Right lung (tissue), 10 donors: ENCODE measurements at places on chromosomes 5 and 9.

GRCh38 chr5:52148679-52149078 lies 639.0 kb upstream of the ITGA1 start:
- DNase-seq: no peak

DNA sequence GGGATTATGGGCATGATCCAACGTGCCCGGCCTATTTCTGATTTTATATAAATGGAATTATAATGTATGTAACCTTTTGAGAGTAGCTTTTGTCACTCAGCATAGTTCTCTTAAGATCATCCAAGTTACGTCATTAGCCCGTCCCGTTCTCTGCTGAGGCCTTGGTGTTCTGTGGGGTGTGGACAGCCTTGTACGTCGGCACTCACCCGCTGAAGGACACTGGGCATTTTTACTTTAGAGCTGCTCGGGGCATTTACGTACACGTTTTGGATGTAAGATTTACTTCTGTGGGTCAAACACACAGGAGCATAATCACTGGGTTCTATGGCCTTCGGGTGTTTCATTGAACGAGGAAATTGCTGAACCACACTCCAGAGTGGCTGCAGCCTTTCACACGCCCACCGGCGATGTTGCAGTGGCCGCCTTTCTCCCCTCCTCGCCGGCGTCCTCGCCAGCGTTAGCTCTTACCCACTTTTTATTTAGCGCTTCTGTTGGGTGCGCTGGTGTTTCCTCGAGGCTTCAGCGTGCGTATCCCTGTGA lies 101.8 kb downstream of the EHMT1 start:
- no peak for DNase-seq

DNA sequence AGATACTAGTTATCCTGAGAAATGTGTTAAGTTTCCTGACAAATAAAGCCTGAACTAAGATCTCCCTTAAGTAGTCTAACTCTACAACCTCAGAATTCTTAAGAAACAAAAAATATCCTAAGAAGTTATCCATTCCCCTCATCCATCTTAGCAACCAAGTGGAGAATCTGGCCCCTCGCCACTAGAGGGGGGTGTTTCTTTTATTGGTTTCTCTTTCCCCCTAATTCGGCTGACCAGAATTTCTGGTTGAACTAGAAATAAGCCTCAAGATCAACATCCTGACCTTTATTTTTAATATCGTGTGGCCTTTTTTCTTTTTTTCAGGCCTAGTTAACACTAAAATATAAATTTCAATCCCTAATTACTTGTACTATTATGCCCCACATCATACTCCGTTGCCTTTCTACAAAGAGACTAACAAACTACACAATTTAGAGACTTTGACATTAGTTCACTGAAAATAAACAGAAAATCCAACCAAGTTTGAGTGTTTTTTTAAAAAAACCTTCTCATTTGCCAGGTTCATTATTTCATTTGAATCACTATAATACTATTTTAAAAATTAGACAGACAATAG lies 14.3 kb upstream of the NR4A3 start:
- peak; percentile 66 for DNase-seq

DNA sequence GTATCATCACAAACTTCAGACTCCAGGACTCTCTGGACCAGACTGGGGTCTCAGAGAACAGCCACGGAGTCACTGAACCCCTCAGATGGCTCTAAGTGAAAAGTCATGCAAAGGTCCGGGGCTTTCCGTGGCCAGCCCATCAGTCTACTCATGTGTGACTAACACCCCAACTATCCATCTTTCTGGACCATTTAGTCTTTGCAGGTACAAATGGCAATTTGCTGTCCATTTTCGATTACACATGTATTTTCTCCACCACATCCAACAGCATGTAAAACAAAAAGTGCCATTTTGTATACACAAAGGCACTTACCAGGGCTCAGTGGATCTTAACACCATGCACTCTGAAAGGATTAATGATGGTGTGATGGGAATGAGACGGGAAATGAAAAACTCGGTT lies 387.7 kb downstream of the BNC2 start:
- DNase-seq: no peak

GRCh38 chr5:95956021-95956899 lies 5.4 kb downstream of the ELL2 start:
- no peak for DNase-seq

DNA sequence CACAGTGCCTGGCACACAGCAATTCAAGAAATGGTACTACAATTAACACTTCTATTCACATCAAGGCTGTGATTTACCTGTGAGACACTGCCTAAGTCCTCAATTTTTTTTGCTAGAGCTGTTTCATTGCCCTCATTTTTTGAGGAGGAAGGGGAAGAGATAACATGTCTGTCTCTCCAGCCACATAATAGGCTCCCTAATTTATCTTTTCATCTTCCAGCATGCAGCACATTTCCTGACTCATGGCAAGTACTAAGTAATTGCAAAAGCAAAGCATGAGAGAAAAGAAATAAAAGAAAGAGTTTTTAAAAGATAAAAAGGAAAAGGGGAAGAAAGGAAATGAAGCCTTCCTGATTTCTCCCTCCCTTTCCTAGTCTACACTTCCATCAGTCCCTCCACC lies 26.9 kb upstream of the RNF38 start:
- no peak for DNase-seq

- DNase-seq: no peak
These were observed 127.5 kb upstream of the IRX4 start for GRCh38 chr5:2009986-2010914.
